Caco-2 (cell line): ENCODE measurements at places on chromosomes 7 and 10. TPM values are rescaled to one million over a fixed set of nuclear protein-coding genes. Genes with fewer than 3 reads are reported as not detected.

- H3K36me3 ChIP-seq: no peaks in the 10 kb centered on the region
- H3K27ac ChIP-seq: no peak overlapping the region
- H3K27me3 ChIP-seq: no peaks in the 10 kb centered on the region
- DNase-seq: no peak
Measured at GRCh38 chr7:95684037-95684436, 87.7 kb upstream of the PDK4 start.

CRYGN gene
- total RNA-seq: not detected in 2 replicates

GRCh38 chr10:69901628-69902505 lies 100.2 kb downstream of the COL13A1 start:
- DNase-seq: peak; percentile 88
- H3K27me3 ChIP-seq: no peaks in the 10 kb centered on the region
- peaks cover 37% of the 10 kb centered on the region for H3K4me1 ChIP-seq
- no peak overlapping the region for H3K27ac ChIP-seq
- H3K36me3 ChIP-seq: no peaks in the 10 kb centered on the region

DNA sequence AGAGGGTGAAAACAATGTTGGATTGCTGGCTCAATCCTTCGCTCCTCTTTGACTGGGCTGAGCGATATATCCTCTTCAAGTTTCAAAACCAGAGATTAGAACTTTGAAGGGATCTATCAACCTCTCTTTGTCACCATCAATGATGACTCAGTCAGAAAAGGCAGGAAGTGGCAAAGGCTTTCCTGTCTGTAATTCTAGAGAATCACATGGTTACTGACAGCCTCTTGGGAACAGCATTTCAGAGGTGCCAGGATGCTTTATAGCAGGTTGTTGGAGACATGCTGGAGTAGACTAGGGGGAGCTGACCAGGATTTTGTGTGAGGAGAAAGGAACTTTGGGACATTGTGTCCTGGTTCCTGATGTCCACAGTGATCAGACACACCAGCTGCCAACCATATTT lies 81.3 kb downstream of the PRKCQ start:
- H3K4me1 ChIP-seq: no peaks in the 10 kb centered on the region
- no peak for DNase-seq
- H3K27me3 ChIP-seq: no peaks in the 10 kb centered on the region
- H3K36me3 ChIP-seq: no peaks in the 10 kb centered on the region

DNA sequence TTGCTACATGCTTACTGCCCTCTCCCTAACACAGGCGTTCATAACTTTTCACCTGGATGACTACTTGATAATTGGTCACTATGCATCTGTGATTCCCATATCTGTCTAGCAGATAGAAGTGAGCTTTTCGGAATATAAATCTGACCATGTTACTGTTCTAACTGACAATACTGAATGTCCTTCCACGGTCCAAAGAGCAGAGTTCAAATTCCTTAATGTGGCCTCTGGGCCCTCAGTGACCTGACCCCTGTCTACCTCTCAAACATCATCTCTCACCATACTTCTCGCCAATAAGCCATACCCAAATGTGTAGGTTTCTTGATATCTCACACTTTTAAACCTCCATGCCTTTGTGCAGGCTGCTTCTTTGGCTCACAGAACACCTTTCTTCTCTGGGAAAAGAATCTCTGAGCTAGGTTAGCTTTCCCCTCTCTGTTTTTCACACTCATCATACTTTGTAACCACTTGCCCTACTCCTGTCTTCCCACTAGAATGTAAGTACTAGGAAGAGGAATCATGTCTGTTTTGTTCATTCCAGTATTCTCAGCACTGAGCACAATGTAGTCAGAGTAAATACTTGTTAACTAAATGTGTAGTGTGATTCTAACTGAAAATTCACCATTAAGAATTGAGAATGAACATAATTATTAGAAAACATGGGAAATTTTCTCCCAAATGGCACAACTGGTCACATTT lies 39.2 kb upstream of the LRRC17 start:
- peaks cover 10% of the 10 kb centered on the region for H3K4me1 ChIP-seq
- no peak overlapping the region for H3K27ac ChIP-seq
- DNase-seq: no peak
- no peak overlapping the region for H3K4me3 ChIP-seq
- H3K36me3 ChIP-seq: no peaks in the 10 kb centered on the region

DNA sequence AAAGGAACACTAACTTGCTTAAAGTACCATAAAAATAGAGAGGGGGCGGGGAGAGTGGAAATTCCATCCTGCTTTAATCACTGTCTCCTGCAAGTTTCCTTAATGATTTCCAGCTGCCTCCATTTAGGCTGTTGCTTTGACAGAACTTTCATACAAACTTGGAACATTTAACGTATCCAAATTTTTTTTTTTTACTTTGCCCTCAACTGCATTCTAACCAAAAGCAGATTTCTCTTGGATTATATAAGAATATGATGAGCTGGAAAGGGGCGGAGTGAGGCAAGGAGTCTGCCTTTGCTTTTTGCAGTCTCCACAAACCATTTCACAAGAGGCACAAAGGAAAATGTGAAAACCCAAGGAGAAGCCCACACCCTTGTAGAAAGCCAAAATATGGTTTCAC lies 46.6 kb upstream of the COL1A2 start:
- H3K36me3 ChIP-seq: no peaks in the 10 kb centered on the region
- no peak overlapping the region for H3K27ac ChIP-seq
- no peak for DNase-seq
- H3K27me3 ChIP-seq: no peaks in the 10 kb centered on the region; the same call in 1 of the 2 replicates
- no peak overlapping the region for H3K4me3 ChIP-seq
- H3K4me1 ChIP-seq: no peaks in the 10 kb centered on the region

- no peak for DNase-seq
- no peaks in the 10 kb centered on the region for H3K27me3 ChIP-seq
- H3K4me3 ChIP-seq: no peak overlapping the region
- no peak overlapping the region for H3K27ac ChIP-seq
- H3K4me1 ChIP-seq: no peaks in the 10 kb centered on the region
Measured at GRCh38 chr7:151537818-151538561, 18.3 kb upstream of the RHEB start.

TRAPPC14 gene
- 23.2 and 23.5 TPM in 2 replicates for total RNA-seq

LRRC18 gene
- total RNA-seq: not detected in 2 replicates

SEMA4G gene
- total RNA-seq: 67.3 and 81.2 TPM in 2 replicates

NPY4R gene
- total RNA-seq: 0.23 and 0.56 TPM in 2 replicates

DNA sequence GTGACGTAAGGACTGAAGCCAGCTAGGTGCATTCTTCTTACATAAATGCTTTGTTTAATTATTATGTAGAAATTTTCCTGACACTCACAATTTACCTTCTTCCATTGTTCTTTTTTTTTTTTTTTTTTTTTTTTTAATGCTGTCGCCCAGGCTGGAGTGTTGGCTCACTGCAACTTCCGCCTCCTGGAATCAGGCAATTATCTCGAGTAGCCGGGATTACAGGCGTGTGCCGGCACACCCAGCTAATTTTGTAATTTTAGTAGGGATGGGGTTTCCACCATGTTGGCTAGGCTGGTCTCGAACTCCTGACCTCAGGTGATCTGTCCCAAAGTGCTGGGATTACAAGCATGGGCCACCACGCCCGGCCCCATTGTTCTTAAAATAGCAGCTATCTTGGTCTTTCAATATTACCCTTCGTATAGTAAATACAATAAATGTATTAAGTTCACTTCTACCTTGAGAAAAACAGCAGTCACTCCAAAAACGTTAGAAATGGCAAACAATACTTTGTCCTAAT lies 32.1 kb downstream of the BZW2 start:
- no peak overlapping the region for H3K27ac ChIP-seq
- H3K36me3 ChIP-seq: peaks cover 11% of the 10 kb centered on the region
- DNase-seq: no peak
- H3K27me3 ChIP-seq: no peaks in the 10 kb centered on the region

CRHR2 gene
- total RNA-seq: not detected in 2 replicates

- DNase-seq: no peak
- H3K27ac ChIP-seq: no peak overlapping the region
- H3K36me3 ChIP-seq: no peaks in the 10 kb centered on the region
- H3K4me1 ChIP-seq: peaks cover 17% of the 10 kb centered on the region
- H3K4me3 ChIP-seq: peak overlapping the region; percentile 40
Measured at GRCh38 chr10:101140084-101140949, 9.2 kb downstream of the TLX1 start.

ATOH7 gene
- 0.21 and 0.54 TPM in 2 replicates for total RNA-seq

IFIT3 gene
- total RNA-seq: 1.5 and 1.8 TPM in 2 replicates

AHR gene
- 39.0 and 39.4 TPM in 2 replicates for total RNA-seq

MRPS17 gene
- 18.9 and 22.7 TPM in 2 replicates for total RNA-seq

GRCh38 chr10:7788639-7789286 lies 786 bp downstream of the ATP5F1C start:
- no peak overlapping the region for H3K27ac ChIP-seq
- peak overlapping the region; percentile 100 for H3K4me3 ChIP-seq
- H3K27me3 ChIP-seq: no peaks in the 10 kb centered on the region
- peaks cover 8% of the 10 kb centered on the region; the same call in 1 of the 2 replicates for H3K4me1 ChIP-seq
- H3K36me3 ChIP-seq: no peaks in the 10 kb centered on the region

- no peak overlapping the region for H3K27ac ChIP-seq
- no peaks in the 10 kb centered on the region for H3K27me3 ChIP-seq
- H3K4me1 ChIP-seq: peaks cover 7% of the 10 kb centered on the region
- H3K36me3 ChIP-seq: no peaks in the 10 kb centered on the region
- H3K4me3 ChIP-seq: no peak overlapping the region
Measured at GRCh38 chr10:50295367-50295766, 44.1 kb upstream of the ASAH2 start.

DNA sequence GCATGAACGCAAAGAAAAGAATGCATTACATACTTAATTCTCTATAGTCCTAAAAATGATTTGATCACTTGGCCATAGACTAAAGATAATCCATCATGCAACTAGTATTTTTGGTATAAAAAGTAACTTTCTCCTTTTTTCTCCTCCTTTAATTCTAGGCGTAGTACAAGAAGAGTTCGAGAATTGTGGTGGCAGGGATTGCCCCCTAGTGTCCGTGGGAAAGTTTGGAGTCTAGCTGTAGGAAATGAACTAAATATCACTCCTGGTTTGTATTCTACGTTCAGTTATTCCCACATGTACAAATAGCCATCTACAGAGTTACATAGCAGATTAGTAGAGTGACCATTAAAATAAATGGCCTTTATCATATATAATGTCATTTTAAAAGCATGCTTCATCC lies 45.5 kb upstream of the HELLS start:
- H3K36me3 ChIP-seq: no peaks in the 10 kb centered on the region; the same call in 1 of the 2 replicates
- no peak for DNase-seq
- no peak overlapping the region for H3K4me3 ChIP-seq
- no peaks in the 10 kb centered on the region for H3K4me1 ChIP-seq

DNA sequence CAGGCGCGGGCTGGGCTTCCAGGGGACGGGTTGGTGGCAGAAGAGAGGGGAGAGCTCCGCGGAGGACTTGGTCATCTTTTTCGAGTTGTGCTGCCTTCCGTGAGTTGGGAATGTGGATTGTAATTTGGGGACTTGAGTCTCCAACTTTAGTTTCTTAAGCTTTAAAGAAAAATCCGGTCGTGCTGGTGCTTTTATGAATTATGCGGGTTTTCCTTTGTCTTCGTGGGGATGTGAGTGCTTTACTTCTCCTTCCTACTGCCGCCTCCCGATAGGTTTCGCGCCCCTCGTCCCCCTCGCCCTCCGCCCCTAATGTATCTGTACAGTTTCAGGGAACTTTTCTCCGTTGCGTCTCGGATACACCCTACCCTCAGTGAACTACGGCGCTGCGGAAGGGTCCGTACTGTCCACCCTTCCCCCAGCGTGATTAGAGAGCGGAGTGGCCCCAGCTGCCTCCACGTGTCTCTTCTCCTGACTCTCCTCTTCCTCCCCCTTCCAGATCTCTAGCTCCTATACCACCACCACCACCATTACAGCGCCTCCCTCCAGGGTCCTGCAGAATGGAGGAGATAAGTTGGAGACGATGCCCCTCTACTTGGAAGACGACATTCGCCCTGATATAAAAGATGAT lies 649 bp downstream of the SCD start:
- DNase-seq: no peak
- peak overlapping the region; percentile 90 for H3K4me3 ChIP-seq
- peaks cover 29% of the 10 kb centered on the region for H3K4me1 ChIP-seq

APBB1IP gene
- total RNA-seq: 0.14 and 0.16 TPM in 2 replicates

SCIN gene
- 0.39 and 0.84 TPM in 2 replicates for total RNA-seq

- H3K4me1 ChIP-seq: no peaks in the 10 kb centered on the region
- no peak overlapping the region for H3K27ac ChIP-seq
- DNase-seq: no peak
- no peaks in the 10 kb centered on the region for H3K27me3 ChIP-seq
- H3K36me3 ChIP-seq: no peaks in the 10 kb centered on the region
- no peak overlapping the region for H3K4me3 ChIP-seq
Measured at GRCh38 chr10:16779384-16779915, 37.8 kb downstream of the RSU1 start.

GRCh38 chr7:19869979-19870378 lies 96.6 kb upstream of the TMEM196 start:
- no peak overlapping the region for H3K4me3 ChIP-seq
- no peaks in the 10 kb centered on the region for H3K27me3 ChIP-seq
- peaks cover 16% of the 10 kb centered on the region for H3K4me1 ChIP-seq
- H3K36me3 ChIP-seq: no peaks in the 10 kb centered on the region

ACSM6 gene
- not detected in 2 replicates for total RNA-seq

DNA sequence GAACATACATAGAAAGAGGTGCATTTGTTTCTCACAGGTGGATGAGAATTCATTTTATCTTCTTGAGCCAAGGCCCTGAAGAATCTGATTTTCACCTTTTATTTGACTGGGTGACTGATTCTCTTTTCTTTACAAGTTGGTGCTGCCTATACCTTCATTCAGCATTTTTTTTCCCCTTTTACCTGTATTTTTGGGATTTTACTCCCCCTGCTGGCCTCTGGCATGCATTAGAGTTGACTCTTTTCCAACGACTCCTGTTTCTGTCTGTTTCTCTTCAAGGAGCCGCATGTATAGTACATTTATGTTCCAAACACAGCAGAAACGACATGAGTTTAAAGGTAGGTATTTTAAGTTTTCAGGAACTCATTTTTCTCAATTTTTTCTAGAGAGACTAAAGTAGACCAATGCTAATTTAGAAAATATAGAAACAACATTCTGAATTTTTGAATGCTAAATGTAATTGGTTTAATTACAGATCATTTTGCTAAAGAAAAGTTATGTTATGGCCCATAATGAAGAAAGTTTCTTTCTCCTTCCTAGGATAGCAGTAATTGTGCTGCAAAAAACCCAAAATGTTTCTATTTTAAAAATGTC lies 149.8 kb upstream of the HDAC9 start:
- H3K27ac ChIP-seq: no peak overlapping the region
- no peaks in the 10 kb centered on the region for H3K27me3 ChIP-seq
- H3K4me3 ChIP-seq: no peak overlapping the region
- no peaks in the 10 kb centered on the region for H3K4me1 ChIP-seq
- DNase-seq: no peak

DNA sequence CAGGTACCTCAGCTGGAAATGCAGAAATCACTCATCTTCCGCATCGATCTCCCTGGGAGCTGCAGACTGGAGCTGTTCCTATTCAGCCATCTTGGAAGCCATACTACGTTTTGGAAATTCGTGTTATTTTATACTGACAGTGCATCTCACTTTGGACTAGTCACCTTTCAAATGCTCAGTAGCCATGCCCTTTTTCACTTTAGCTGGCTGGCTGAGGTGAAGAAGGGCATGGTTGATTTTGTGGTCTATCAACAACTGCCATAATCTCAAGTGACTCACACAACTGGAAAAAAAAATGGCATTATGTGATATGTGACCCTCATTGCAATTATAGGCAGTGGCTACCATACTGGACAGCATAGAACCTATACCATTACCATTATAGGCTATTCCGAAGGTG lies 100.5 kb downstream of the CCDC71L start:
- H3K27me3 ChIP-seq: no peaks in the 10 kb centered on the region
- H3K36me3 ChIP-seq: no peaks in the 10 kb centered on the region
- no peak overlapping the region for H3K4me3 ChIP-seq
- DNase-seq: no peak

SLF2 gene
- total RNA-seq: 25.2 and 28.8 TPM in 2 replicates
